ENCODE measurements at places on chromosomes 5 and 9.

GRCh38 chr5:15236911-15237508, 263.0 kb upstream of the FBXL7 start:
- DNase-seq: no peak

DNA sequence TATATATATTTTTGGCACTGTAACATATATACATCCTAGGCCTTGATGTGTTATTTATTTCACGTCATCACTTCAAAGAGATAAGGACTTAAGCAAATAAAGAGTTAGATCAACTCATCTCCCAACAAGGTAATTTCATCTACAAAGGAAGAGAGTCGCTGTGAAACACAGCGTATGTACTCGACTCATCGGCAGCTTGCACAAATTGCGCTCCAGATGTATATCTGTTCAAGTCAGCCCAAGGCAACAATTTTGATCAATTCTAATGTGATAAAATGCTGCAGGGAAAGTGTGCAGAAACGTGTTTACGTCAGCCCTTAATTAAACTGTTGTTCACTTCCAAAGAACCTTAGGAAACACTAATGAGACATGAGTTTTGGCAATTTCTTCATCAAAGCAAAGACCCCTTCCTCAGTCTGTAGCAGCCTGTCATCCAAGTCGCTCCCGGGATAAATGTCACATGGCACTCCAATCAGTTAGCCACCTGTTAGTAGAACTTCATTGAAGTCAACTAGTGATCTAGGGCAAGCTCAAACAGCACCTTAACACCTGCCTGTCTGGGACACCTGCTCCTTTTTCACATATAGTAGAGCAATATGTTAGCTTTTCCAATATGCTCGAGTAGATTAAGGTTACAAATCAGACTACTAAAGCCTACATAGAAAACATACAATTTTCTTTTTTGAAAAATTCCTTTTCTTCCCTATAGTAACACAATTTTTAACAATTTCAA, 182.4 kb downstream of the NFIB start:
- no peak for DNase-seq

DNA sequence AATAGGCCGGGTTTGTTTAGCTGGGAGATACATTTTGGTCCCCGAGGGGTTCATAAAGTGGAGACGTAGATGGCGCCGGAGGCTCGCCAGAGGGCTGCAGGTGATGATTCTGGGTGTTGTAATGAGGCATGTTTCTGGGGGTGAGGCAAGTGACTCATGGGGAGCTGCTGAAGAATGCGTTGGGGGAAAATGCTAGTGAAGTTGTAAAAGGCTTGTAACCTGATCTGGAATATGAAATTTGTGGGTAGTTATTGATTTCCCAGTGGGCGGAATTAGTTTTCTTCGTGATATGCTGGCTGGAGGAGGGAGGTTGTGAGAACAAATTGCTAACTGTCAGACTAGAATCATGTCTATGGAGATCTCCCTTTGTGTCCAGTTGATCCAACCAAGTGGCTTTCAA, 158.3 kb downstream of the DOCK2 start:
- DNase-seq: no peak

GRCh38 chr5:118984602-118985001, 3.7 kb downstream of the DTWD2 start:
- DNase-seq: no peak

DNA sequence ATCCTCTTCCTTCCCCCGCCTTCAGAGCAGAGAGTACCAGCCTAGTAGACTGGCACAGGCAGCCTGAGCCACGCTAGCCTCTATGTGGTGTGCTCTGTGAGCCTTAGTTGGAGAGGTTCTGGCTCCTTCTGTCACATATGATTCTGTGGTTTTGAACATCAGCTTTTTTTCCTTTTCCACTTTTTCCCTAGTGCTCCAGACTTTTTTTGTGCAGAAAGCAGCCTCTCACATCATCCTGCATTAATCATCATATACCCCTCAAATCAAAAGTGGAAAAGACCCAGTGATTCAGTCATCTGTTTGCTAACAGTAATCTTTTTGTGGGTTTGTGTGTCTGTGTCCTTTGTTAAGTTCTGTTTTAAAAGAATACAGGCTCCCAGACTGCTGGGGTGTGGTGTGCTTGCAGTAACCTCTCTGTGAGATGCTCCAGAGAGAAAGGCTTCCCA, 663.9 kb upstream of the RGMB start:
- no peak for DNase-seq

DNA sequence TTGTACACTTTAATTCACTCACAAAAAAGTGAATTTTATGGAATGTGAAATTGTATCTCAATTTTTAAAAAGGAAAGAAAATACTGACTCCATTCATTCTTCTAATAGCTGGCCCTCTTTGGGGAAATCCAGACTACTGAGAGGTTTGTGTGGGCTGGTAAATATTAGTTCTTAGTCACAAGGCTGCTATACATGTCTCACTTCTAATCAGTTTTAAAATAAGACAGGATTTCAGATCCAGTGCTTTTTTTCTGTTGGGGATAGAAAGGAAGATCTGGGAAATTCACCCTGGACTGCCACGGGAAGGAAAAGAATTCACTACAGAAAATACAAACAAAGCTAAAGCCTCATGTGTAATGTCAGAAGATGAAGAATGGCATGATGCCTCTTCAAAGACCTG, 32.7 kb upstream of the ADAMTSL1 start:
- no peak for DNase-seq

GRCh38 chr5:139393497-139394122, 1.3 kb downstream of the PROB1 start:
- no peak for DNase-seq

DNA sequence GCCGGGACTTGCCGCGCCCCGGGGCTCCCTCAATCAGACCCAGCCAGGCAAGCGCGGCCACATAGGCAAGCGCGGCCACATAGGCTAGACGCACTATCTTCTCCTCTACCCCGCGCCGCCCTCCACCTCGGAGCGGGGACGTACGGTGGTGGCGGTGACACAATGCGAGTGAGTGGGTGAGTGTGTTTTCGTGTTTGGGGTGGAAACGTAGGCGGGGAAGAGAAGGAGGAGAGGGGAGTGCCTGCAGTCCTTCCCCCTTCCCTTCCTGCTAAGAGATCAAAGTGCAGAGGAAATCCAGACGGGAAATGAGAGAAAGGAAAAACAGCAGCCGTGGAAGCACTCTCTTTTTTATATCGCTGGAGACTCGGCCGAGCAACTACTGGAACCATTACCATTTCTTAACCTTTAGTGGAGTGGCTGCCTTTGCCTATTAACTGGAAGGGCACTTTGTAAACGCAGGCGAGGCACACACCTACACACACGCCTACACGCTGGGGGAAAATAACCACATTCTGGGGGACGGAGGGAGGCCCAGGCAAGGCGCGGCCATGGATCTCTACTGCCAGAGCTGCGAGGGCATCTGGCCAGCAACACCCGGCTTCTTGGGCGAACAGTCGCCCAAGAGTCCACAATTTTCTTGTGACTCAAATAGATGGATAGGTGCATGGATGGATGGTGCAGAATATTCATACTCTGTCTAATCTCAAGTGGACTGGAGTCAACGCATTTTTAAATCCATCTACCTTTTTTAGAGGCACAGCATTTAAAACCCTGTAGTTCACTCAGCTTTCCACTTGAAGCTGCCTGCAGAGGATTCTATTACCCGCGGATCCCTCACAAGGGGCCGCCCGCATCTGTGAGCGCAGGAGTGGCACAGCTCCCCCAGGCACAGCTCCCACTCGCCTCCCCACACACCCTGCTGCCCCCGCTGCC, 2.1 kb downstream of the EDIL3 start:
- no peak for DNase-seq

- DNase-seq: no peak
These were observed 363 bp upstream of the MAMDC2 start for GRCh38 chr9:70043285-70043684.

DNA sequence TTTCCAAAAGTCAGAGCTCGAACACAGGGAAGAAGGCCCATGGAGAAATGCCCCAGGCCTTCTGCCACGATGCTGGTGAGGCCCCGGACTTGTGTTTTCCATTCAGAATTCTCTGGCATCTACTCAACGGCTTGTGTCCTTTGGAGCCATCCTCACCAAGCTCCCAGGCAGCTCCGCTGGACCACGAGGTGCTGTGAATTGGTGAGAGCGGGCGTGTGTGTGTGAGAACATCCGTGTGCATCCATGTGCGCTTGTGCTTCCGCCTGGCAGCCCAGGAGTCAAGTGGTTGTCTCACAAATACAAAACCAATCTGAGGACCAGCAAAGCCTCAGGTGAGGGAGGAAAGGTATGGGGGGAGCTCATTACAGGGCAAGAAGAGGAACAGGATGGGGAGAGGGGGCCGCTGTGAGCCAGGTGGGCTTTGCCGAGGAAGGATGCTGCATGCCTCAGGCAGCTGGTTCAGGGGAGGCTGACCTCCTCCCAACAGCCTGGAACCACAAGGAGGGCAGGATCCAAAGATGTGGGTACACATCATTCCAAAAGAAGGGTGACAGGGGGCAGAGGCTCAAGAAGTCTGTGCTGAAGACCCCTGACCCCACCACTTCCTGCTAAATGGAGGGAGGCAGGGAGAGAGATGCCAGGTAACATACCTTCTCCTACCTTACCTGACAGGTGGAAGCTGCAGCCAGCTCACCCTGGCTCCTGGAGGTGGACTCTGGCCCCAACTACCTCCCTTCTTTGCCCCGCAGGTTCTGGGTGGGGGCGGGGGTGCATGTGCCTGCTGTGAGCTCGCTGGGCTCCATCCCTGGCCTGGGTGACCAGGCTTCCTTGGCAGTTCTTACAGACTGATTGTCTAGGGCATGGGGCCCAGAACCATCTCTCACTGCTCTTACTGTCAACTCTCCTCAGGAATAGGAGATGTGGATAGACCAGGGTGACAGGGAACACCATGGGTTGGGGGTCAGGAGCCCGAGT, 196.3 kb downstream of the PAX5 start:
- no peak for DNase-seq

DNA sequence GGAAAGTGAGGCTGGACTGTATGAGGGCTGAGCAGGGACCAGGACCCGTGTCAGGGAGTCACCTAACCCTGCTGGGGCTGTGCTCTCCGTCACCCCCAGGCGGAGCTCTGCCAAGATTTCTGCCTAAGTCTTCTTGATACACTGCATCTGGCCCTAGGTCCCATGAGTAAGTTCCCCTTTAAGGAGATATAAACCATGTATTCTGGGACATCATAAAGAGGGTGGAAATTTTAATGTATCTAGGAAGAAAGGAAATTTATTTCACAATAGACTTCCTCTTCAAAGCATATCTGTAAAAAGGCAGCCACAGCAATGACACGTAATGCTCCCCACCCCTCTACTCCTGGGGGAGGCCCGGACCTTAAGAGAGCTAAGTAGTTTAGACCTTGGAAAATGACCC, 183.4 kb downstream of the FBXL7 start:
- DNase-seq: no peak

GRCh38 chr5:160285316-160285715, 27.0 kb downstream of the CCNJL start:
- DNase-seq: no peak

- no peak for DNase-seq
These were observed 5.1 kb upstream of the AHRR start for GRCh38 chr5:316210-317085.

DNA sequence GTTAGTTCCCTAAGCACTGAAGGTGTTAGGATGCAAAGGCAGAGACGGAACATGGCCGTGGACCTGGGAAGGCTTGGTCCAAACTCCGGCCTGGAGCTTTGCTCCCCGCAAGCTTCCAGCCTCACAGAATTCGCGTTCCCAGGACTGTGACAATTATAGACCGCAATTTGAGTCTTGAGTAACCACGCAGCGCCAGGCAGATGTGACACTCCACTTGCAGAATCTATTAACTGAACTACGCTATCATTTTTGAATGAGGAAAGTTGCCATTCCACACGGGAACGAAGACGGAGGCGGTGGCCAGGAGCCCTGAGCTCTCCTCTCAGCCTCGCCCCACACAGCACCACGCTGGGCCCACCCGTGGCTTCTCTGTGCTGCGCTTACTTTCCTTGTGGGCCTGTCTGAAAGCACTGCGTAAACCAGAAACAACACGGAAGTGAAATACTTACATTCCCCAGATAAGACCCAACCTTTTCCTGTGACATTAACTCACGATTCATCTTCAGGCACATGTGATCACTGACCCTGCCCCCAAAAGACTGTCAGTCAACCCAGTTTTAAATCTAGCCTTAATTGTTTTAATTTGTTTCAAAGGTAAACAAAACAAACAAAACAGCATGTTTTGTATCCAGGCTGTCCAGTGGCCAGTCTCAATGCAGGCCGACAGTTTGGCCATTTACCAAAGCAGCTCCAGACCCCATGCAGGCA, 16.1 kb upstream of the COL5A1 start:
- no peak for DNase-seq

DNA sequence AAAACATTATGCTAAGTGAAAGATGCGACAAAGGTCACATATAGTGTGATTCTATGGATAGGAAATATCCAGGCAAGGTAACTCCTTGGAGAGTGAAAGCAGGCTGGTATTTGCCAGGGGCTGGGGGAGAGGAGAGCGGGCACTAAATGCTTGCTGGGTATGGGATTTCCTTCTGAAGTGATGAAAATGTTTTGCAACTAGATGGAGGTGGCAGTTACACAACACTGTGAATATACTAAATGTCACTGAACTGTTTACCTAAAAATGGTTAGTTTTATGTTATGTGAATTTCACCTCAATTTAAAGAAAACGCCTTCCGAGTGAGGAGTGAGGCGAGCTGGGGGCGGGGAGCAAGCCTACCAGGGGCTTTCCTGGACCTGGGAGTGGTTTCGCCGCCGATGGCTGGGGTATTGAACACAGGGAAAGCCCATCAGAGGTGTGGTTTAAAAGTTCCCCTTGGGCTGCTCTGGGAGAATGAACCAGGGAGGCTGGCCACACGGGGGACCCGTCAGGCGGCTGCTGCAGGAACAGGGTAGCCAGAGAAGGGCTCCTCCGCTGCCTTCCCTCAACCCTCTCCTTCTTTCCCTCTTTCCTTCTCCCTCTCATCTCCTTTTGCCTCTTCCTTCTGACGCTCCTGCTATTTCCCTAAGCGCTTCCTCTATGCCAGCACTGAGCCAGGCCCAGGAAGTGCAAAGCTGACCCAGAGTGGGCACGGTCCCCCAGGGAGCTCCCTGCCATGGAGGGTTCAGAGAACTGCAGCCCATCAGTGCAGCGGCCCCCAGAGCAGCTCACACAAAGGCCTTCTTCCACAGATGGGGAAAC, 4.9 kb downstream of the AKNA start:
- no peak for DNase-seq

DNA sequence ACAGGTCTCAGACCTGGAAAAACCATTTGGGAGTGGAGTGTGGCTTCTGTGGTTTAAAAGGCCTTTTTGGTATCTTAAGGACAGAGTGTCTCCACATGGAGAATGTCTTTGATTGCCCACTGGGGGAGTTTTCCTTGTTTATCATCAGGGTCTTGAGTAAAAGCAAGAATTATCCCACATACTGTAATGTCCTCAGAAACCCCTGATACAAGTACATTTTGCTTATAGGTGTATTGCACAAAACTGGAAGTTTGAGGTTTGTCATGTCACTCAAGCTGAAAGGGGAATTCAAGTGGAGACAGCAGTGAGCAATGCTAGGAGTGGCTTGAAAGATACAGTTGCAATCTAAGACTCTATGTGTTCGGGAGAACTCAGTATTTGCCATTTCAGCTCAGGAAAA, 62.7 kb upstream of the GRAMD2B start:
- no peak for DNase-seq

- DNase-seq: no peak
These were observed 81.5 kb upstream of the C9orf72 start for GRCh38 chr9:27654629-27655285.

Measured in NCI-H2107 (cell line).